HT1080 (cell line): ENCODE measurements at places on chromosomes 5 and 9.

DNA sequence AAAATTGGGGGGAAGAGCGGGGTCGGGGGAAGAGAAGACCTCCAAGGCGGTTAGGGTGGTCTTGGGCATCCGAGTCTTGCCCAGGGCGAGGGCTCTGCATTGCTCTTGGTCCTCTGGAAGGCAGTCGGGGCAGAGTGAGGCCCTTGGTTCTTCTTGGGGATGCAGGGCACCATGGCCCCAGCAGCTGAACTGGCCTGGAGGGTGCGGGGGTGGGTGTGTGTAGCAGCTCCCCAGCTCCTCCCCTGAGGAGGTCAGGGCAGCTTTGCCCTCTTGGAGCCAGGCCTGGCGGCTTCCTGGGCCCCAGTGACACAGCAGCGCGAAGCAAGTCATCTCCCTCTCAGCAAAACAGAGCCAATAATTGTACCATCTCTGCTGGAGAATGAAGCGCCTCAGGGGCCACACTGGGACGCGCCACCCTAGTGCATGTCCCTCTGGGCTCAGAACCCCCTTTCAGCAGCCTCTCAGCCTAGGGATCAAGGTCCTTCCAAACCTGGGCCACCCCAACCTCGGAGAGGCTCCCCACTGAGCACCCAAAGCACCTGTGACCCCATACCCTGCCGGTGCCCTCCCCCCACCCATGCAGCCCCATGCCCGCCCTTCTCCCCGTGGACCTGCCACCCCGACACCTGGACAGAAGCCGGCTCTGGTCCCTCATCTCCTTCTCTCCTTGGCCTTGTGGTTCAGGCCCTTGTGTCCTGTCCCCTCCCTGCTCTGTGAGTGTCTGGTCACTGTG is 10.4 kb upstream of the RXRA start:
- DNase-seq: no peak

DNA sequence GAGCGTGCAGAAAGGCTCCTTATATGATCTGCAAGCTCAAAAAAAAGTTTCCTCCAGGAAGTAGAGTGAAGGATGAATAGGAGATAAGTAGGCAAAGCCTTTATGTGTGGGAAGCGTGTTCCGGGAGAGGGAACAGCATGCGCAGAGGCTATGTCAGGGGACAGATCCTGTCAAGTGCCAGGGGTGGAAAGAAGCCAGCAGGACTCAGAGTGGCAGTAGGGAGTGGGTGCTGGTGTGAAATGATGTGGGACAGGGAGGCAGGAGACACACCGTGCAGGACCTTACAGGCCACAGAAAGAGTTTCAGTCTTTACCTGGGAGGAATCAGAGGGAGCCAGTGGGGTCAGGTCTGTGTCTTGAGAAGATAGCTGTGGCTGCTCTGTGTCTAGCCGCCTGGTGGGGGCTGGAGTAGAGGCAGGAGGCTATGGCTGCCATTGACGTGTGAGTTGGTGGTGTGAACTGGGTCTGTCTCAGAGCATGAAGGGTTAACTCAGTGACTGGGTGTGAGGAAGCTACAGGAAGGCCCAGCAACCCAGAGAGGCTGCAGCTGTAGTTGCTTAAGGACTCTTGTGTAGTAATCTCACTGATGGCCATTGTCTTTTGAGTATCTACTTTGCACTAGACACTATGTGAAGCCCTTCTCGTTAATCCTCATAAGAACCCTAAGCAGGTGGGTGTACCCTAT is 71.3 kb downstream of the PPARGC1B start:
- DNase-seq: no peak

GRCh38 chr9:129419382-129419899 is 201.5 kb downstream of the C9orf50 start:
- DNase-seq: no peak

GRCh38 chr9:27497883-27498417 is 26.1 kb upstream of the IFNK start:
- DNase-seq: no peak

GRCh38 chr5:5767286-5767928 is 344.9 kb downstream of the ICE1 start:
- DNase-seq: no peak
